ENCODE measurements at places on chromosomes 12 and 14.

DNA sequence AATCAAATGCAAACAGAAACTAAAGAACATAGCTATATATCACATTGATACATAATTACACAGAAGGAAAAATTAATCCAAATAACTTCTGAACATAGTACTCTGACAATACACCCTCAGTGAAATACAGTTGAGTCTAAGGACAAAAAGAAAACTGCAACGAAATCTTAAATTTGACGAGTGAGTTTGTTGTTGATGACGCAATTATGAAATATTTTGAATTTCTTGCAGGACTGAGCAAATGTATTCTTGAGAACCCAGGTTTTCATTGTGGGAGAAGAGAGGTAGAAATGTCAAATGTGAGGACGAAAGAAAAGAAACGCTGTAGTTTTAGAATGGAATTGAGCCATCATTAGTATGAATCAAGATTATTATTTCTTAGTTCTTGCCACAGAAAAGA lies 46.3 kb downstream of the EGLN3 start:
- DNase-seq: no peak

- DNase-seq: no peak
These were observed 58.0 kb downstream of the SYNE2 start for GRCh38 chr14:63910583-63911363.

GRCh38 chr14:93970965-93971634 lies 5.3 kb downstream of the ASB2 start:
- peak; percentile 71 for DNase-seq

- no peak for DNase-seq
These were observed 668.1 kb downstream of the MED13L start for GRCh38 chr12:115609347-115609746.

GRCh38 chr14:74650927-74651686 lies 39.1 kb upstream of the LTBP2 start:
- DNase-seq: no peak

GRCh38 chr12:100661300-100661951 lies 87.9 kb downstream of the GAS2L3 start:
- DNase-seq: no peak

DNA sequence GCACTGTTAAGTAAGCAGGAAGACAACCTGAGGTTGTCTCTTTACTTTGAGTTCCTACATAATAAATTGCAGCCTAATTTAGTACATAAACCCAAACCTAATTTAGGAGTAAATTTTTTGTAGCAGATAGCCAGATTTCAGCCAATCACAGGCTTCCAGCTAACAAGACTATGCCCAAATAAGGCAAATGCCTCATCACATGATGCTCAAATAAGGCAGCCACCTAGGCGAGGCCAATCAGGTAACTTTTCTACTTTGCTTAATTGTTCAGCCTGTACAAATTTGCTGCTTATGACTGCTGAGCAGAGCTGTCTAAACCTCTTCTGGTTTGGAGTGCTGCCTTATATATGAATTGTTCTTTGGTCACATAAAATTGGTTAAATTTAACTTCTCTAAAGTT lies 1118.7 kb upstream of the TMEM132C start:
- no peak for DNase-seq

- DNase-seq: no peak
These were observed 7.9 kb downstream of the GABARAPL1 start for GRCh38 chr12:10220398-10221077.

DNA sequence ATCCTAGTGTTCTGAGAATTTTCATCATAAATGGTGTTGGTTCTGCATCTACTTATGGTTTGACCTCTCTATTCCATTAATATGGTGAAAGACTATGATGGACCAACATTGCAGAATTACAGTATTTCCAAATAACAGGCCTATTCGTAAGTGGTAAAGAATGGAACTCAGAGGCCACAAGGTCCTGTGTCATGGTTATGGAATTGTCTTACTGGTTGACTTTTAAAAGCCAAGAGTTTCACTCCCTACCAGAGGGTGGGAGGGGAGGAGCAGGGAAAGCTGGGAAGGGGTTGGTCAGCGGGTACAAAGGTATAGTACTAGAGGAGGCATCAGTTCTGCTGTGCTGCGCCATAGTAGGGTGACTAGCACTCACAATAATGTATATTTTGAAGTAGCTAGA lies 153.4 kb downstream of the TMEM132D start:
- no peak for DNase-seq

- DNase-seq: no peak
These were observed 15.8 kb upstream of the TMTC1 start for GRCh38 chr12:29799591-29799990.
